Vagina (tissue), 2 donors: ENCODE measurements at places on chromosomes 11 and 22.
A peak's percentile ranks its signal among the peaks of the same experiment; 100 is the strongest.

- H3K27me3 ChIP-seq: no peaks in the 10 kb centered on the region
- no peak for DNase-seq
- H3K36me3 ChIP-seq: no peaks in the 10 kb centered on the region
- no peak overlapping the region for H3K27ac ChIP-seq
- H3K4me1 ChIP-seq: no peaks in the 10 kb centered on the region
Measured at GRCh38 chr11:40393511-40393910, 1065.9 kb downstream of the LRRC4C start.

- H3K27me3 ChIP-seq: no peaks in the 10 kb centered on the region
- H3K27ac ChIP-seq: peak overlapping the region; percentile 90
- DNase-seq: no peak
- no peak overlapping the region for H3K4me3 ChIP-seq
Measured at GRCh38 chr11:66068154-66068821, 1.8 kb upstream of the PACS1 start.

GRCh38 chr11:66294626-66295620 is 3.2 kb downstream of the TMEM151A start:
- no peak for DNase-seq
- H3K27ac ChIP-seq: no peak overlapping the region
- H3K4me3 ChIP-seq: no peak overlapping the region

DNA sequence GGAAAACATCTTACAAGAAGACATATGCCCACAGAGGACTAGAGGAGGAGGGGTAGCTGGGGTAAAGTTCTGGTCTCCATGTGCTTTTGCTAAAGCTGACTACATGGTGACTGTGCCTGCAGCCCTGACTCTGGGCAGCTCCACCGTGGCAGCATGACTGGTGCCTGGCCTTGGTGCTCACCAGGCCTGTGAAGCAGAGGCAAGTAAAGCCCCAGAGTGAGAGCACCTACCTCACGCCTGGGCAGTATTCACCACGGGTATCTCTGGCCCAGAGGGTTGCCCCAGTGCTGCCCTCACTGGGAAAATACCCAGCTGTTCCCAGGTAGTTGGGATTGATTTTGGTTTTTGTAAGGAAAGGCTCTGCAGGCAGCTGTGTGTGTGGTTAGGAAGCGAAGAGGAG is 78.3 kb downstream of the CTTN start:
- no peak for DNase-seq
- no peak overlapping the region for H3K4me3 ChIP-seq
- H3K27ac ChIP-seq: no peak overlapping the region
- no peaks in the 10 kb centered on the region for H3K36me3 ChIP-seq
- no peaks in the 10 kb centered on the region for H3K27me3 ChIP-seq
- no peaks in the 10 kb centered on the region for H3K4me1 ChIP-seq

GRCh38 chr11:92768121-92768840 is 201.2 kb upstream of the MTNR1B start:
- H3K27me3 ChIP-seq: no peaks in the 10 kb centered on the region
- H3K4me1 ChIP-seq: no peaks in the 10 kb centered on the region
- H3K27ac ChIP-seq: no peak overlapping the region

GRCh38 chr11:102883141-102883540 is 8.4 kb upstream of the MMP12 start:
- H3K4me1 ChIP-seq: no peaks in the 10 kb centered on the region
- H3K27me3 ChIP-seq: no peaks in the 10 kb centered on the region
- no peak for DNase-seq
- no peak overlapping the region for H3K4me3 ChIP-seq
